ENCODE measurements at places on chromosomes 4 and X.

DNA sequence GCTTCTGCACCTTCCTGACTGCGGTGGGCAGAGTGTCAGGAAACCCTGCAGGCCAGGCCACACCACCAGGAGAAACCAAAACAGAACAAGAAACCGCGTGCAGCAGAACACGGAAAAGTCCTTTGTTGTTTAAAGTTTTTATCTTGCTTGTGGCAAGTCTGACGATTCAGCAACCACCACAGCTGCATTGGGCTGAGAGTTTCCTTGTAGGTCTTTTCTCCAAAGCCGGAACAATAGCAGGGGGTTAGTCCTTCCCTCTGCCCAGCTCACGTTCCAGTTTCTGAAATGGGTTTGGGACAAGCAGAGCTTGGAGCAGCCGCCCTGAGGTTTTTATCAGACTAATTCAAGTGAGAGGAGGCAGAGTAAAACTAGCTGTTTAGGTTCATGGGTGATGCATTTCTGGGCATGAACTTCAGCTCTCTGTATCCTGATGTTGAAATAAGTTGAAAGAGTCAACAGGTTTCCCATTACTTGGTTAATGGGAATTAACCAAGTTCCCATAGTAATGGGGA, 216.9 kb downstream of the PTTG2 start:
- no peak for DNase-seq

DNA sequence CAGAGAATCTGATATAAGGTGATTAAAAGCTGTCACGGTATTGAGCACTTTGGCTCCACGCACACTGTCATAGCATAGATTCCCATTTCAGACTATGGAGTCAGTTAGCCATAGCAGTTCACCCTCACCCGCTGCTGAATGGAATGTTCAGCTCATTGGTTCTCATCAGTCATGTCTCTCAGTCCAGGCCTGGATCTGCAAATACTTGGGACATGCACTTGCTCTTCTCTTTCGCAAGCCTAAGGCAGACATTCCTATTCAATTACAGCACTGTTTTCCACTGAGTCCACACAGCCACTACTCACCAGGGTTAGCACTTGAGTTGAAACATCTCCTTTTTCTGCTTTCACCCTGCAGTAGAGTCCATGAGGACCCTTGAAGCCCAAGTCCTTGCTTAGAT, 30.6 kb upstream of the SCML1 start:
- DNase-seq: no peak

- DNase-seq: no peak
Measured at GRCh38 chrX:13254076-13254785, 65.6 kb downstream of the ATXN3L start.

DNA sequence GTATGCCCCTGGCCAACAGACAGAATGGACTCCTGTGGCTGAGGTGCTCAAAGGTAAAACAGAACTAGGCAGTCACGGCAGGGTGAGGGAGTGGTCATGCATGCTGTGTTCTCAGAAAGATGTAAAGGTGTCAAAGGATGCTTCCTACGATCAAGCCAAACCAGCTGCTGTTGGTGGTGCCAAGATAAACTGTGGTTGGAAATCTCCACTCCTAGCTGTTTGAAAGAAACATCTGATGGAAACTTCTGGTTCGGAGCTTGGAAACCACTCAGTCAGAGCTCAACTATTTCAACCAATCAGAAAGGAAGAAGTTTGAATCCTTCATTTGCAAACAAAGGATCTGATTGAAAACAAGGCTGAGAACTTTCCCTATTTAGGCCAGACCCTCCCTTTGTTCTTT, 68.5 kb upstream of the DDX60 start:
- DNase-seq: no peak

- DNase-seq: no peak
Measured at GRCh38 chrX:154967603-154968002, 54.9 kb downstream of the F8 start.

DNA sequence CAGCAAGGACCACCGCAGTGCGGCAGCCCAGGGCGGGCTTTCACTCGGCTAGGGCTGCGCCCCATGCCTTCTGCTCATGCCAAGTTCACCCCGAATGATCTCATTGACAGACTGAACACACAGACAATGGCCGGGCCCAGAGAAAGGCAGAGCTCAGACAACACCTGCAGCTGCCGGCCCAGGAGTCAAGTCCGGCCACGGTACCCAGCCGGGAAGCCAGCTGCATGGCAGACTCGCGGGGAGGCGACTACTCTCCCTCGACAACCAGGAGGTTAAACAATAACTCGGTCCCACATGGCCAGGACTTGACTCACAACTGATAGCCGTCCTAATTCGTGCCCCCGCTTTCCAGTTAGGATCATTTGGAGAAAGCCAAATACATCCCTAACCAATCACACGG, 50.4 kb downstream of the ABLIM2 start:
- no peak for DNase-seq

DNA sequence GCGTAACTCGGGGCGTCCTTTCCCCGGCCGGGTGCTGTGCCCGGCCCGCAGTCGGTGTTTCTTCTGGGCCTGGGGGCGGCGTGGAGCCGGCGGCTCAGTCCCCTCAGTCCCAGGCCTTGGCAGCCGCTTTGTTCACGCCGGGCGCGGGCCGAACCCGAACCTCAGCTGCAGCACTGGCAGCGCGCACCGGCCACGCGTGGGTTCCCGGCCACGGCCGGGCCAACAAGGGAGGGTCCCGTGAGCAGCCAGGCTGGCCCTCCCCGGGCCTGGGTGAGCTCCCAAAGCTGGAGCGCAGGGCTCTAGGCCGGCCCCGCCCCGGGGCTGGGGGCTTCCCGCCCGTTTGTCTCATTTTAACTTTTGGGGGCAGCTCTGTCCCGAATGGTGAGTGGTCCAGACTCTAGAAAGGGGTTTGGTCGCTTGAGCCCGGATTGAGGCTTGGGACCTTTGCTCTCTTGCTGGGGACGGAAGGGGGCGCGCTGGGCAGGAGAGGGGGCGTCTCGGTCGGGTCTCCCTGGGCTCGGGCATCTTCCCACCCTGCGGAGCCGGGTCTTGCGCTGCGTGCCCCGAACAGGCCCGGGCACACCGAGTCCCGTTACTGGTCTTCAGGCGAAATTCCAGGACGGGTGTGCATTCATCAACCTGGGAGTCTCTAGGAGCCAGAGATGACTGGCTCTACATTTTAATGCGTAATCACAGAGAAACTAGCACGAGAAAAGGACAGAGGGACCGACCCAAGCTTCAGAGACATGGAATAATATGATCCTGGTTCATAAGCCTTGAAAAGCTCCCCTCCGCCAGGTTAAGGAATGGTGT, 177.1 kb downstream of the CBR4 start:
- DNase-seq: no peak

DNA sequence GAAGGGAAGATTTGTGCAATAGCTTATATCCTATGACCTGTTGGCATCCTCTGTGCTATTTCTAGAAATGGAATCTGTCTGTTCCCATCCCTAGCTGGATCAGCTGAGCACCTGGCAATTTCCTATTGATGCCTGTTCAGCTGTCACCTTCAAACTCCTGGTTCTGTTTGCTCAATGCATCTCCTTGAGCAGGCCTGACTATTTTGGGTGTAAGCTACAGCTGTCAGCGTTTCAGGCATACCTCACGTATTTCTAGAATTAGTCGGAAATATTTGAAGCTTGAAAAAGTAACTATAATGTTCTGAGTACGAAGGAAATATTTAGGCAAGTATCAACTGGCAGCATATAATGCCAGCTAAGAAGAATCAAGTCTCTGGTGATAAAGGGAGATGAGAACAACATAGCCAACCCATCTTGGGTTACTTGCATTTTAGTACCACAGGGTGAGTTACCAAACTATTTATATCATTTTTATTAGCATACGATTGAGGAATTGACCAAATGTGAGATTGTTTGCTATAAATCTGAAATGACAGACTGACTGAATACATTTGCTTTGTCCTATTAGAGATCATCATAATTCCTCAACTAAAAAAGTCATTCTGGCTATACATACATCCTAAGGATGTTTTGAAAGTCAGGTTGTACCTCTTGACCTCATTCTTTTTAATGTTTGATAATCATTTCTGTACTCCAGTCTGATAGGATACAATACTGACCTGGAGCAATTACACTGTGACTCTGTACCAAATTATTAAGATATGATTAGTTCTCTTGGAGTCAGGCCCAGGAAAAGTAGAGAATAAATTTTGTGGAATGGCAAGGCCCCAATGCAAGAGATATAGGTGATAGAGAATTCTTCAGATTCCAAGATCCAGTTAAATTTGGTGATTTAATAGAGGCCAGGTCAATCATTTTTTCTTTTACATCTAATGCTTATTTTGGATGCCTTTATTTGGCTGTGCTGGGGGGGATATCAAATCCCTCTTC, 36.4 kb upstream of the PLAC1 start:
- no peak for DNase-seq

GRCh38 chrX:1475881-1476280, 23.2 kb upstream of the ASMTL start:
- DNase-seq: no peak
